ENCODE measurements at places on chromosomes 6 and 20.
A peak's percentile ranks its signal among the peaks of the same experiment; 100 is the strongest.

- no peak for DNase-seq
Measured at GRCh38 chr6:163672710-163673109, 258.2 kb downstream of the QKI start.

- DNase-seq: no peak
Measured at GRCh38 chr6:125117818-125118217, 35.8 kb upstream of the TPD52L1 start.

GRCh38 chr20:44031001-44031574, 116.4 kb downstream of the TOX2 start:
- DNase-seq: no peak

DNA sequence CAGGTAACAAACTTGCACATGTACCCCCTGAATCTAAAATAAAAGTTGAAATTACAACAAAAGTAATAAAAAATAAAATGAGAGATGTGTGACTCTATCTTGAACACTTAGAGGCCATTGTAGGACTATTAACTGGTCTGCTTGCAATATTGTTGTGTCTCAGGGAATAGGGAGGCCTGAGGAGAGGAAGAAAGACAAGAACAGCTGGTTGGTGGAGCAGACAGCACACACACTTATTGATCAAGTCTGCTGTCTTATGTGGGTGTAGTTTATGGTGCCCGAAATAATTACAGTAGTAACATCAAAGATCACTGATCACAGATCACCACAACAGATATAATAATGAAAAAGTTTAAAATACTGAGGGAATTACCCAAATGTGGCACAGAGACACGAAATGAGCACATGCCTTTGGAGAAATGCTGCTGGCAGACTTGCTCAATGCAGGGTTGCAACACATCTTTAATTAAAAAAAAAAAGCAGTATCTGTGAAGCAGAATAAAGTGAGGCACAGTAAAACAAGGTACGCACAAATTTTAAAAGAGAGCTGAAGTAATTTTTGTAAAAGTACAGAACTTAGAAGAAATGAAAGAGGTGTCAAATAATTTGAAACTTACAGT, 110.1 kb upstream of the HDAC2 start:
- no peak for DNase-seq

GRCh38 chr6:11160199-11160598, 48.7 kb upstream of the ERVFRD-1 start:
- no peak for DNase-seq

DNA sequence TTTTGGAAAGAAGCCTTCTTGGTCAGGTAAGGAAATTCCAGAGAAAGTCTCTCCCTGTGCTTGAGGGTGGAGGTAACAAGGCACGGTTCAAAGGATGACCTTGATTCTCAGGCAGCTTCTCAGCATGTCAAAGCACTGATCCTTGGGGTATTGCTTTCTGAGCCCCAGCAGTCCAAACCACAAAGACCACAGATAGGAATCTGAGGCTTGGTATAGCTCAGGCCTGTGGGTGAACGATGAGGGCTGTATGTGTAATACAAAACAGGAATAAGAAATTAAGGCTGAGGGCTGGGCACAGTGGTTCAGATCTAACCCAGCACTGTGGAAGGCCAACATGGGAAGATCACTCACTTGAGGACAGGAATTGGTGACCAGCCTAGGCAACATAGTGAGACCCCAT, 70.2 kb upstream of the SLC22A1 start:
- no peak for DNase-seq

DNA sequence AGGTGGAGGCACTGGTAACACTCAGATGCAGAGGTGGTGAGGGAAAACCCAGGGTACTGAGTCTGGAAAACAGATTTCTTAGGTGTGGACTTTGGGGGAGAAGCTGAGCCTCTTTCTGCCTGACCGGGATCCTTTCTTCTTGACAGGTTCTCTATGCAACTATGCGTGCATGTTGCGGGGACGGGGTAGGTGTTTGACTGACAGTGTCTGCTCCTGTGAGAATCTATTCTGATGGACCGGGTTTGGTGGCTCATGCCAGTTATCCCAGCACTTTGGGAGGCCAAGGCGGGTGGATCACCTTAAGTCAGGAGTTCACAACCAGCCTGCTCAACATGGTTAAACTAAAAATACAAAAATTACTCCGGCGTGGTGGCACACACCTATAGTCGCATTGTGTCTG, 27.9 kb upstream of the ID1 start:
- DNase-seq: no peak

GRCh38 chr6:40906759-40907158, 132.3 kb downstream of the UNC5CL start:
- no peak for DNase-seq

GRCh38 chr6:148021699-148022098, 320.9 kb upstream of the SASH1 start:
- DNase-seq: no peak

DNA sequence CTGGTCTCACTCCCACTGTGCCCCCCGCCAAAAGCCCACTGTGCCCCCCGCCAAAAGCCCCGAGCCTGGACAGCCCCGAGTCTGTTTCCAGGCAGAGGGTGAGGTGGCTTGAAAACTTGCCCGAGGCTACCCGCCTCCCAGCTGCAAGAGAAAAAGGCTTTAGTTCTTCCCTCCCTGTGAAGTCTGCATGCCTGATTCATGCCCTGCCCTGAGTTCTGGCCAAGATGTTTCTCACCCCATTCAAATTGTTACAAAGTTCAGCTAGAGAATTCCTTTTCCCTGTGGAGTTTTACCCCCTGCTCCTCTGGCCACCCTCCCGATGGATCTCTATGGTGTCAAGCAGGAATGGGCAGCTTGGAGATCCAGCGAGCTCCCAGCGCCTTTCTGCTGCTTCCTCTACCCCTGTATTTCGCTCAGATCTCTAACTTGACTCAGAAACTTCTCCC, 298.8 kb upstream of the MAP3K7 start:
- no peak for DNase-seq

GRCh38 chr6:38957426-38957825, 91.2 kb upstream of the GLP1R start:
- DNase-seq: no peak

DNA sequence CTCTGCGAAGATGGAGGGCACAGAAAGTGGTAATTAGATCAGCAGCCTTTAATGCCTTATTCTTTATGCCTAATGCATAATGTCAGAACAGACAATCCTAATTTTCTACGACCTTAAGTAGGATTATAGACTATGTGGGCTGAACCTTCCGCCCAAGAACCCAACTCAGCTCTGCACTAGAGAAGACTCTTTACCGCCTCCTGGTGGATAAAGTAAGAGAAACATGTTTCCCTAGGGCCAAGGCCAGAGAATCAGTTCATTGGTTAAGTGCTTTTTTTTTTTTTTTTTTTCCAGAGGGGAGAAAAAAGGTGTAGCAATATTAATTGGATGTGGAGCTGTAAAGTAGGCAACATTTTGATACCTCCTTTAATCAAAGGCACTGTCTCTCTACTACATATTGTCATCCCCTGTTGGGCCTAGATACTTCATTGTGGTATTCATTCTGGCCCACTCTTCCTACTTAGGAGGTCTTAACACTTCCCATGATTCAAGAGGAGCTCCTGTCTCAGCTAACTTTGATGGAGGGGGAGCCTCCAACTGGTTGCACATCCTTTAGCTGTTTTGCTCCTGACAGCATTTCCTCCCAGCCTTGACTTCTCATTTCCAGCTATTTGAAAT, 124.9 kb upstream of the NRN1 start:
- DNase-seq: no peak

DNA sequence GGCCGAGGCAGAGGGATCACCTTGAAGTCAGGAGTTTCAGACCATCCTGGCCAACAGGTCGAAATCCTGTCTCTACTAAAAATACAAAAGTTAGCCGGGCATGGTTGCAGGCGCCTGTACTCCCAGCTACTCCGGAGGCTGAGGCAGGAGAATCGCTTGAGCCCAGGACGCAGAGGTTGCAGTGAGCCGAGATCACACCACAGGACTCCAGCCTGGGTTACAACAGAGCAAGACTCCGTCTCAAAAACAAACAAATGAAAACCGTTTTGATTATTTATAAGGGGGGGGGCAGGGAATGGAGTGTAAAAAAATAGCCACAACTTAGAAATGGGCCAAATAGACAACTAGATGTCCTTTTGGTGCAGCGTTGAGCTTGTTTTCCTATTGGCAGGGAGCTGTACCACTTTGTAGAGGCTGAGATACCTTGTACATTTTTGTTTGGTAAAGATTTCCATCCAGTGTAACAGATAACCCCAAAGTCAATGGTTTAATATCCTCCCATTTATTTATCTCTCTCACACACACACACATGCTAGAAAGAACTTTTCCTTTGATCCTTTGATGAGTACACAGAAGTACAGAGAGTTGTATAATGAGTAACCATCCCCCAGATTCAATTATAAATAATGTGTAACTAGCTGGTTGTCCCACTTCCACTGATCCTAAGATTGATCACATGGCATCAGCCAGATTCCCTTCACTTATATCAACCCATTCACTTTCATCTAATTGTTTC, 477.5 kb downstream of the PRKN start:
- no peak for DNase-seq

GRCh38 chr20:2817891-2818595, 1.9 kb downstream of the TMEM239 start:
- no peak for DNase-seq

- DNase-seq: no peak
Measured at GRCh38 chr6:108633436-108633835, 72.7 kb downstream of the FOXO3 start.

- DNase-seq: no peak
Measured at GRCh38 chr20:20799716-20800312, 87.4 kb upstream of the RALGAPA2 start.

DNA sequence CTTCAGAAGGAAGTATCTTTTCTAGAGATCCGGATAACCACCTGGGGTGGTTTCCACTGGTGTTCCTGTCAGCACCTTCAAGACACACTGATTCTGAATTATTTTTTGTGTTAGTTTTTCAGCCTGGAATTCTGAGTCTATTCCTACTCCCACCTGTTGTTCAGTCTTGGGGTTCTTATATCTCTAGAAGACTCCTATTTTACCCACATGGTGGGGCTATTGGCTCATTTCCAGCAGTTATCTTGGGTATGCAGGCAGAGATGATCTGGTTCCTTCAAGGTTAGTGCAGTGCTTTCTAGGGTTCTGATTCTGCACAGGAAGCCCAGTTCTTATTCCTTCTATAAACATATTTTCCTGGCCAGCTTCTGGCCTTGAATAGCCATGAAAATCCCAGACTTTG, 175.6 kb upstream of the PDE7B start:
- DNase-seq: no peak

DNA sequence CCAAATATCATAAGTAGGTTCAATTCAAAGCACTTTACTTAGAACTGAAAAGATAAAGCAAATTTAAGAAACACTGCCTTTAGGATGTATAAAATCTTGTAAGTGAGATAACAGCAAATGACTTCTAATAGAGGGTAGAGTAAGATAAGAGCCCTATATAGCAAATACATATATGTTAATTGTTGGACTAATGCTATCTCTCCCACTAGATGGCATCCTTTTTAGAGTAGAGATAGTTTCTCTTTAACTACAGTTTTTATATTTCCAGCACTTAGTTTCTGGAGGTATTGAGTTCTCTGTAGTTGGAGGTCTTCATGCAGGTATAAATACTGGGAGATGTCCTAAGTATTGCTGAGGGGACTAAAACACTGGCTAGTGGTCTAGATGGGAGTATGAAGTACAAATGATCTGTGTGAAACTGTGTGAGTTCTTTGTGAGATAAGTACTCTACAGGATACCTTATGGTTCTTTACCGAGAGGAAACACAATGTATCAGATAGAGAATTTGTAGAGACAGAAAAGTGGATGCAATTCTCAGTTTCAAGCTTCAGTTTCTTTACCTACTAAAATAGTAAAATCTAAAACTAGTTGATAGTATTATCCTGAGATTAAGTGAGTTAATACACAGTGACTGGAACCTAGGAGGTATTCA, 399.3 kb downstream of the KHDRBS2 start:
- DNase-seq: no peak

GRCh38 chr6:150638765-150639164, 39.1 kb downstream of the PLEKHG1 start:
- no peak for DNase-seq

- no peak for DNase-seq
Measured at GRCh38 chr6:33320315-33321181, 3.0 kb upstream of the ZBTB22 start.

DNA sequence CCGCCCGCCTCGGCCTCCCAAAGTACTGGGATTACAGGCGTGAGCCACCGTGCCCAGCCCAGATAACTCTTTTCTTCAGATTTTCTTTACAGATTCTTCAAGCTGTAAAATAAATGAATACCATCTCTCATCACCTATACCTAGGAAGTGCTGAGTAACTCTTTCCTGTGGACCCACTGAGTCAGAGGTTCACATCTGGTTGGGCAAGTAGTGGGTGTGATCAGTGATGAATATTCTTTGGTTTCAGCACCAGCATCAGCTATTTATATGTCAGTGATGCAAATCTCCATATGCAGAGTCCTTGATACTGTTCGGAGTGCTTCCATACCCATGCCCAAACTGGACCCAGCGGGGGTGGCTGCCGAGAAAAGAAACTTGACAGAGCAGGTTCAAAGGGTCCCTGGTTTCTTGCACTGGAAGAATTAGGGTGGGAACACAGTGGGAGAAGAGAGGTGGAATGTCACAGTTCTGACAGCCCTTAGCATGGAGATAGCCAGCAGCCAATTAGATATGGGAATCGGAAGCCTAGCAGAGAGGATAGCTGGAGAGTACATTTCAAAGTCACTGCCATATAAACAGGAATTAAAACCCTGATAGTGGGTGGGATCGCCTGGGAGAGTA, 64.9 kb upstream of the DDR1 start:
- DNase-seq: peak; percentile 58

- DNase-seq: no peak
Measured at GRCh38 chr20:45813006-45813340, 529 bp downstream of the UBE2C start.

- DNase-seq: no peak
Measured at GRCh38 chr6:158972241-158973233, 27.5 kb downstream of the RSPH3 start.

GRCh38 chr6:71531841-71532240, 243.2 kb downstream of the OGFRL1 start:
- DNase-seq: no peak

GRCh38 chr20:50320901-50321796, 130.5 kb downstream of the CEBPB start:
- DNase-seq: no peak

- DNase-seq: no peak
Measured at GRCh38 chr6:1789092-1789491, 179.4 kb downstream of the FOXC1 start.

- DNase-seq: no peak
Measured at GRCh38 chr20:62812181-62812906, 4.5 kb upstream of the COL9A3 start.

DNA sequence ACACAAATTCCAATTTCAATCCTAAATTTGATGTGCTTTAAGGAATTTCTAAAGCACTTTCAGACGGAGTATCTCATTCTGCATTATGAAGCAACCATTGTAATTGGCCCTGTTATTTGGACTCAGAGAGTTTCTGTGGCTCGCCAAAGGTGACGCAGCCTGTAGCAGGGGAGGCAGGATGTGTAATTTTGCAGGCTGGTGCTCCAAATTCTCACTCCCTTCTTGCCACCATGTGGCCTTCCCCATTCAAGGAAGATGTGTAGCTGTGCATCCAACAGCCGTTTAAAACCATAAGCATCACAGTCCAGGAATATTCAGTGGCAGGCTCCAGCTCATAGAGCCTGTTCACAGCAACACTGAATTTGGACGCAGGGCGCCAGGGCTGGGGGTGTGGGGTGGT, 45.8 kb downstream of the AGPAT4 start:
- no peak for DNase-seq

- DNase-seq: no peak
Measured at GRCh38 chr6:87164506-87164905, 9.1 kb downstream of the ZNF292 start.
